ENCODE measurements at places on chromosomes 2 and 18.

DNA sequence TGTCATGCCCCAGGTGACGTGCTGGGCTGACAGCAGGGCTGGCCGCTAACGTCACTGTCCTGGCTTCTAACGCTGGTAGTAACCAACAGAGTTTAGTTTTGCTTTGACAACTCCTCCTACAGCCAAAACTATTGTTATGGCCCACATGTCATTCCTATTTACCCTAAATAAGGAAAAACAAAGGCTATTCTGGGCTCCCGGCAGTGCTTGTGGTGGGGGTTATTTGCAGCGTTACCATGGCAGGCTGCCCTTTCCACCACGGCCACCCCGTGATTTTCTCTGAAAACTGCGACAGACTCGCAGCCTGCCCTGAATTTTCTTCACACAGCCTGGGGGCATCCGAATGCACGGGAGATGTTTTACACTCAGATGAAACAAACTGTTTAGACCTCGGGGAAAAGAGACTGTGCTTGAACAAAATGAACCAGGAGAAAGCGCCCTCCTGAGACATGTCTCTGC, 115.2 kb downstream of the FAM210A start:
- no peak for DNase-seq

DNA sequence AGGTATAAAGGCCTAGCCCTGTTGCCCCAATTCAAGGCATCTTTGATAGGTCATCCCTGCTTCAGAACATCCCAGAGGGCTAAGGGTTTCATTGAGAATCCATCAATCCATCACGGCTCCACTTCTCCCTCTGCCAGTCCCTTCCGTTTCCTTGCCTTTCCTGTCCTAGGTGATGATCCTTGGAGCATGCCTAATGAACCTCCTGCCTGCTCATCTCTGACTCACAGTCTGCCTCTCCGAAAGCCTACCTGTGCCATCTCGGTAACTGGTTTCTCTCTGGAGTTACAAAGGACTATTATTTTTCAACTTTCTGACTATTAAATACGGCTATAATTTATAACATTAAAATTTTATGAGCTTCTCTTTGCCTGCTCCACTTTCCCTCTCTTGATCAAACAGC, 36.7 kb upstream of the OSBPL6 start:
- no peak for DNase-seq

DNA sequence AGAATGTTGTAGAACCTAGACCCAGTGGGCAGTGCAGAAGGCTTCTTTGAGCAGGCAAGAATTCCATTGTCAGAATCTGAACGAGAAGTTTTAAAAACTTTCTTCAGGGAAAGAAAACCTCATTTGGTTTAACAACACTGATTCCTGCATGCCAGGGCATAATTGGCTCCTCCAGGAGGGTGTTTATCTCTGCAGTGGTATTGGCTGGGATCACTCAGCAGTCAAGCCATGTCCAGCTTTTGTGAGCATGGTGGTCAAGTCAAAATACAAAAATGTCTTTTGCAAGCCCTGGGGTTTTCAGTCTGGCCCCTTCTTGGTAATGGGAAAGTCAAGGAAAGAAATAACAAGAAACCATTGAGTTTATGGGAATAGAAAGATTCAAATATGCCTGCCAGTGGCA, 28.3 kb downstream of the FHOD3 start:
- no peak for DNase-seq

GRCh38 chr18:54742659-54743604, 85.3 kb upstream of the RAB27B start:
- no peak for DNase-seq

DNA sequence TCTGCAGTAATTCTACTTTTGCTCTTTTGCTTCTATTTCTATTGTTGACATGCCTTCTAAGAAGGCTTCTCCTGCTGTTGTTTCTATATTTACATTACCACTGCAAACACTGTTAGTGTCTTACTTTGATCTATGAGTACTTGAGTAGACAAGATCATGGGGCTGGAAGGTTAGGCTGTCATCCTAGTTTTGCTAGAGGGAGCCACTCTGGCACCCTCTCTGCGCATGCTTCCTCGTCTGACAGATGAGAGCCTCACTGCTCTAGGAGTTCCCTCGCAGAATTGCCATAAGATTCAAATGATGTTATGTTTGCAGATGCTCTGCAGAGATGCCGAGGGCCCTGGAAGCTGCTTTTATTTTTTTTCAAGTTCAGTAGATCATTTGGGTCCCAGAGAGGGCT, 185.6 kb downstream of the RNF144A start:
- no peak for DNase-seq

DNA sequence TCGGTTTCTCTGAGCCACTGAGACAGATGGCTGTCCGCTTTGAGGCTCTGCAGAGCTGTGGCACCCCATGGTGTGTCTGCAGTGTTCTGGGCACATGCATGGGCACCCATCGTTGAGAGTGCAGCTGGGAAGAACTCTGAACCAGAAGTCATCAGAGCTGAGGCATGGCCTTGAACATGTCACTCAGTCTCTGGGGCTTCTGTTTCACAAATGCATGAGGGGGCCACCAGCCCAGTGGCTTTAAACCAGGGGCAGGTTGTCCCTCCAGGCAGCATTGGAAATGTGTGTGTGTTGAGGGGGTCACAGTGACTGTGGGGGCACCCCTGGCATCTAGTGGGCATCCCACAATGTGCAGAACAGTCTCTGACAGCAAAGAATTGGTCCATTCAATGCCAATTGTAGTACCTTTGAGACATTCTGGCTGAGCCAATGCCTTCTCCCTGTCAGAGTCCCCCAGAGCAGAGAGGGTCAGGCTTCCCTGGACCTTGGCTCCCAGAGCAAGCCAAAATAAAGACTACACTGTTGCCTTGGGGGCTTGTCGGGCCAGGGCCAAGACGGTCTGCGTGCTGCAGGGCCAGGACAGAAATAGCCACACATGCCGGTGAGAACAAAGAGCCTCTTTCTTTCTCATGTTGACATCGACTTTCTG, 9.3 kb upstream of the PSMD1 start:
- DNase-seq, result no peak

GRCh38 chr18:57961876-57962505, 82.0 kb upstream of the NEDD4L start:
- DNase-seq, result no peak

GRCh38 chr2:6181926-6182325, 489.7 kb downstream of the SOX11 start:
- no peak for DNase-seq

- DNase-seq, result no peak
These were observed 4.5 kb upstream of the CREB1 start for GRCh38 chr2:207525296-207525695.

- no peak for DNase-seq
These were observed 220.6 kb upstream of the LRRTM1 start for GRCh38 chr2:80525152-80525551.

DNA sequence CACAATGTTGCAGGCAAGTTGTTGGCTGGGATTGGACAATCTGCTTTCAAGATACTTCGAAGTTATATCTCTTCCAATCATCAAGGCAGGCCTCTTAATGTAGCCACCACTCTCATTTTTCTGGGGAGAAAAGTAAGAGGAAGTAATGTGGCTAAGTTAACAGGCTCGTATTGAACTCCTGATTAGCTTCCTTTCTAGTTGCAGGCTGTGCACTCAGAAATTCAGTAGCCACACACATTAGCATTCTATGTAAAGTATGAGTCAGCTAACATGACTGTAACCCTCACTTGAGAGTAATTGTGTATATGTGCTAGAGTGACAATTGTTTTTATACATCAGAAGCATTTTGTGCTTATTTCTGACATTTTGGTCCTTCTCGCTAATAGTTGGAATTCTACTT, 3.3 kb downstream of the TWSG1 start:
- no peak for DNase-seq

- no peak for DNase-seq
These were observed 312.7 kb upstream of the CWC22 start for GRCh38 chr2:180319586-180320405.

- DNase-seq, result no peak
These were observed 1.4 kb upstream of the CAB39 start for GRCh38 chr2:230711224-230711623.

DNA sequence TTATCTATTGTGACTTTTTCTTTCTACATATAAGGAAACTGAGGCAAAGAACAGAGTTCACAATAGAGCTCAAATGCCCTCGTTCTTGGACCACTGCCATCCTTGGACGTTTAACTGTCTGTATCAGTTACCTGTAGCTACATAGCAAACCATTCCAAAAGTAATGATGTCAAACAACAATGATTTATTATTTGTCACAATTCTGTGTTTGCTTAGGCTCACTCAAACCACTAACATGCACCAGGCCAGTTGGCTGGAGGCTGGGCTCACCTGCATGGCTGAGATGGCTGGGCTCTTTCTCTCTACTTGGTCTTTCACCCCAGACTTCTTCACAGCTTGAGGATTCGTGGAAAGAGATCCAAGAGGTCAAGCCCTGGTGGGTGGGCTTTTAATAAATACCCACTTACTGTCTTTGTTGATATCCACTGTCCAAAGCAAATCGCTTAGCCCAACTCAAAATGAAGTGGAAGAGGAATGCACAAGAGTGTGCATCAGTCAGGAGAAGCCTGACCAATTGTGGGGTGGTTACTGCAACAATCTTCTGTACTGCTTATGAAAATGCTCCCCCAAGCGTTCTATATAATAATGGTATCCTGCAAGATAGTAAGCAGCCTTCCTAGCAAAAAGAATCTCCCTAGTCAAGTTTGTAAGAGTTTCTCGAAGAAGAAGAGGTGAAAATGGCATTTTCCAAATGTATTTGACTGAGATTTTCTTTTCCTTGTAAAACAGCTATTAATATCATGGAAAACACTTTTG, 163.5 kb upstream of the NT5C1B start:
- DNase-seq, result no peak

- no peak for DNase-seq
These were observed 2.1 kb upstream of the CHCHD5 start for GRCh38 chr2:112582314-112582746.

- DNase-seq, result no peak
These were observed 321.4 kb upstream of the MMADHC start for GRCh38 chr2:149908726-149909683.

DNA sequence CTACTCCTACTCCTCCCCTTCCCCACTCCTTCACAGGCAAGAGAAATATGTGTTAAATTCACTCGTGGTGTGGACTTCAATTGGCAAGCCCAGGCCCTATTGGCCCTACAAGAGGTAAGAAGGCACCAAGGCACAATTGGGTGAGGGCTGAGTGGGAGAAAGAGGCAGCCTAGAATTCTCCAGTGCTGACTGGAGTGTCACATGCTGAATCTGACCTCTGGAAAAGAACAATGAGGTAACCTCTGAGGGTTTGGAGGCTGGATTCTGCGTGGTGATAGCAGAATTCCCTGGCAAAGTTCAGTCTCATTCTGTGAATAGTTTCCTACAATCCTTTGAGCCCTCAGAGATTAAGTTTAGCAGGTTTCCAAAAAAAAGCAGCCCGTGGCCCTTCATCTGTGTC, 6.9 kb downstream of the CENPA start:
- DNase-seq, result no peak

- DNase-seq, result no peak
These were observed 168.1 kb downstream of the AFF3 start for GRCh38 chr2:99974275-99974674.

GRCh38 chr2:222159221-222159620, 139.6 kb downstream of the PAX3 start:
- DNase-seq, result no peak

DNA sequence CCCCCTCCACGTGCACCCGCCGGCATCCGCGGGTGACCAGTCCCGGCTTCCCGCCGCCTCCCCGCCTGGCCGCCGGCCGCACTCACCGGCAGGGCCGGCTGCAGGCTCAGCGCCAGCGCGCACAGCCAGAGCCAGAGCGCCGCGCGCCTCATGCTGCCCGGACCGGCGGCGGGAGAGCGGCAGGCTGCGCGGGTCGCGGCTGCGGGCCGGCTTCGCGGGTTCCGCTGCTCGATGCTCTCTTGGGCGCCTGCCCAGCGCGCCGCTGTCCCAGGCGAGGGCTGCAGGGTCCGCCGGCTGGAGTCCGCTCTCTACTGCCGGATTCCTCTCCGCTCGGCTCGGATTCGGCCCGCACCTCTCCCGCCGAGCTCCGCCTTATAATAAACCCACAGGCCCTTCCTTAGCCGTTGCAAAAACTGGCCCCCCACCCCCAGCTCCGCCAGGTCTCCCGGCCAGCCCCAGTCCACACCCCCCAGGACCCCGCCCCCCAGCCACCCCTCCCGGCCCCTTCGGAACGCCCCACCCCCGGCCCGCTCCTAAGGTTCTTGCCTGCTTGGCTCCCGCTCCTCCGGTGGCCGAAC, at the start of gene SDC1:
SDC1 (minus strand) TSS at position 415 of the 578 bp plus-strand sequence; CDS start at position 152, 263 bp downstream.
- DNase-seq, result no peak

DNA sequence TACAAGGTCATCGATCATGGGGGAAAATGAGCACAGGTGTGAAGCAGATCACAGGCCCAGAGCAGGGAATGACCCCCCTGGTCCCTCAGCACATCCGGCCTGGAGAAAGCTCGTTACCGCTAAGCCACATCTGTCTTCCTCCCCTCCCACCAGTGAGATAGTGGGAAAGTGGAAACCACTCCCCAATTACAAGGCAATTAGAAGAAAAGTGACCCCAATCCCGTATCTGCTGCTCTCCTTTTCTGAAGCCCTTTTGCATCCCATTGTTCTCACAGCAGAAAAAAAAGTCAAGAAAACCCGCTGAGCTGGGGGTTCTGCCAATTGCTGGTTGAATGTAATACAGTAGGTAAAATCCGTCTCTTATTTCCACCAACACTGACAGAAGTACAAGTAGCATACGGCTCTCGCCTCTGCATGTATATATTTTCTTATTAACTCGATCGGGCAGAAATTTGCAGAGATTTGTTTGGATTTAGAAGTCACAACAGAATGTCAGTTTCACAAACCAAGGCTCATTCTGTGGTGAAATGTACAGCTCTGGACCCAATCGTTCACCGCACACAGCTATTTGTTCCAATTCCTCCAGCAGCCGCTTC, 287.0 kb downstream of the TCF4 start:
- DNase-seq, result no peak
